CD4-positive, alpha-beta T cell treated with Interleukin-15 for 1 hour (primary cell): ENCODE measurements at places on chromosomes 2 and 18.

DNA sequence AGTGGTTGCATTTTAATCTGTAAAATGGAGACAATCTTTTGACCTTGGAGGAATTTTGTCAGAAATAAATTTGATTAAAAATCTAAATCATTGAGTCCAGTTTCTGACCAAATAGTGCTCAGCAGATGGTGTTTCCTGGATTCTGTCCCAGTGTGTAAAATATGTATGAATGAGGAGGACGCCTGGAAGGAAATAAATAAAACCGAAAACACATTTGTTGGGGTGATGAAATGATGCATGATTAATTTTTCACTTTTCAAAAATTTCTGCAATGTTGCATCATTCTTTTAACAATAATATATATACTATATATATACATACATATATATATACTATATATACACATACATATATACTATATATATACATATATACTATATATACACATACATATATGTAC lies 261.1 kb upstream of the TRIB2 start:
- no peak for DNase-seq

- DNase-seq, result no peak
Measured at GRCh38 chr2:133574186-133574585, 5.9 kb upstream of the NCKAP5 start.

- DNase-seq, result no peak
Measured at GRCh38 chr18:1998121-1998520, 573.2 kb downstream of the METTL4 start.

DNA sequence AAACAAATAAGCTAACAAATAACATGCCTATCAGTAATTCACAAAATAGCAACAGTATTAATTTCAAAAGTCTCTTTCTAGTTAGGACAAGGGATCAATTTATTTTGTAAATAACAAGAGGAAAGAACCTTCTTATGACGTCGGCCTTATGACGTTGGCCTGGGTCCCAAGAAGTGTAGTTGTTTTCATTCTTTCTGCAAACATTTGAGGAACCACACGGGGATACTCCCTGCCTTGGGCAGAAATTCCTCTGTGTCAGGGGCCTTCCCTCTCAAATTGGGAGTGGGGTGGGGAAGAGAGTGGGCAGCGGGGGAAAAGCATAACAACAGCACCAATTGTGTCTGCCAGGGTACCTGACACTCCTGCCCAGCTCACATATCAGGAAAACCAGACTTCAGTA lies 1.3 kb downstream of the CCDC68 start:
- no peak for DNase-seq

DNA sequence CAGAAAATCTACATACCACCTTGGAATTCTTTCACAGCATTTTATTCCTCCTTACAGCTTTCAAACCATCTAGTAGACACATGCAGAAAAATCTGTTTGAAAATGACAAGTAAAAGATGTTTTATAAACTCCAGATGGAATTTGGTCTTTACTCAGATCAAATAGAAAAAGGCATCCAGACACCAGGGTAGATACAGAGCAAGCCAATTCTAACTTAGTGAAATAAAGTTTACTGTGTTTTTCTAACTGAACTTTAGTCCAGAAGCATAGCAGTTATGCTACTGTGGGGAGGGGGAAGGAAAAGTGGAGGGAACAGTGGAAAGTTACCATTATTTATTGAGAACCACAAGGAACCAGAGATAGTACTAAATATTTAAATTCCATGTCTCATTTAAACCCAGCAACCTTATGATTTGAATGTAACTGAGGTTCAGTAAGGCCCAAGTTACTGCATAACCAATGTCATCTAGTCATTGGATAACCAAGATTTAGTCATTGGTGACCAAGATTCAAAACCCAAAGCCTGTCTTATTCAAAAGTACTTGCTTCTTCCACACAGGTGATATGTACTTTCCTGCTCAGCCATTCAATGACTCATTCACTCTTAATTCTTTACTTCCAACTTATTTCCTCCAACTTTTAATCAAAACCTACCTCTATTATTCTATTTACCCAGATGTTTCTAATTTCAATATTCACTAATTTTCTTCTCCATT lies 57.7 kb downstream of the RAD51AP2 start:
- no peak for DNase-seq

DNA sequence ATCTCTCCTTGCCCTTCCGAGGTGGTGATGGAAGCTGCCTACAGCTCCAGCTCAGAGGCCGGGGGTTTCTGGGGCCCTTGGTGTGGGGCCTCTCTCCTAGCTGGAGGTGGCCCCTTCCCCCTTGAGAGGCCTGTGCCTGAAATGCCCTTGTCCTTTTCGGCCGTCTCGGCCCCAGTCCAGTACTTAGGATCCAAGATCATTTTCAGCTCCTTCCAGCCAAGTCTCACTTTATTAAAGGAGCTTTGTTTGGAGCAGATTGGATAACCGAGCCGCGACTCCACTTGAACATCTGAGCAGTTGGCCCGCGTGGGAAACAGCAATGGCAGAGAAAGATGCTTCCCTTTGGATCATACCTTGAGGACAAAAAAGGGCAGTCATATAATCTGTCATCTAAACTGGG lies 125.0 kb downstream of the NEDD4L start:
- no peak for DNase-seq

GRCh38 chr2:197538412-197538811 lies 22.5 kb downstream of the MOB4 start:
- no peak for DNase-seq

GRCh38 chr2:232967474-232967873 lies 45.6 kb downstream of the NGEF start:
- DNase-seq, result no peak

- no peak for DNase-seq
Measured at GRCh38 chr2:191234376-191234775, 10.8 kb upstream of the MYO1B start.

DNA sequence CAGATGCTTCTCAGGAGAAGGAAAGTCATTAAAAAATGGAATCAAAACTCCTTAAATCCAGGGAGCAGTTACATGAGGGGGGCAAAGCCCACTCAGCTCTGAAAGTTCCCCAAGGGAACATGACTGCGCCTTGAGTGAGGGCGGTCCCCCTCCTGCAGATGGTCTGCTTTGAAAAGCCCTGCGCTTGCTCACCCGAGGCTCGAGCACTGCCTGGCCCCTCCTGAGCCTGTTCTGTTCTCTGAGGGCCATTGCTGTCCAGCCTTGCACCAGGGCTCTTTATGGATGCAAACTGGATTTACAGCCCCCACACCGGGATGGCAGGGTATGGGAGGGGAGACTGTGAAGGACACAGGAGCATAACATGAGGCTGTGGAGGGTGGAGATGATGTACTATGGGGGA lies 37.8 kb upstream of the DNMT3A start:
- no peak for DNase-seq

DNA sequence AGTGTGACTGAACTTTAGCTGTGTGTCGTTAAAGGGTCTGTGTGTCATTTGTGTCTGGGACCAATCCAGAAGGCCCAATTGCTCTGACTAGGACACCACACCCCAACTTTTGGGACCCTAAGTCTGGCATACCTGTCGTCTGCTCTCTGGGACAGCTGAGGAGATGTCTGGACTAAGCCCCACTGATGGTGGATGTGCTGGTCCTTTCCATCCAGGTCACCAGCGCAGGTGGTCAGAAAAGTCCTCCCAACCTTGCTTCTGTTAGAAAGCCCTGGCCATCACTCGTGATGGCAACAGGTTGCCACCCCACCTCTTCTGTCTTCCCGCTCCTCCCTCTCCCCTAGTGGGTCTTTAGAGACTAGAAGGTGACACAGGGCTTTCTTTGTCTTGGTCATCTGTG lies 37.6 kb upstream of the TWIST2 start:
- DNase-seq, result no peak

DNA sequence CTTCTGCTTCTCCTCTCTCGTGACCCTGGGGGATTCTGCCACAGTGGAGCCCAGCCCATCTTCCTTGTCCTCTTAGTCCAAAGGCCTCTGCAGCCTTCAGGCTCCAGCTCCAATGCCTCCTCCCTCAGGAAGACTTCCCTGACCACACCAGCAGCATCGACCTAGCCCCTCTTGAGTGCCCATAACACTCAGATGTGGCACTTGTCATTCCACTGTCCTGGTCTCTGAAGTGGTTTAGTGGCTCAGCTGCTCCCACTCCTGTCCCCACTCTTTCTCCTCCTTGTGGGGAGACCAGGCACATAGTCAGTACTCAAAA lies 97.5 kb downstream of the STPG4 start:
- DNase-seq, result no peak

- no peak for DNase-seq
Measured at GRCh38 chr2:158600155-158600802, 143.5 kb downstream of the PKP4 start.

- no peak for DNase-seq
Measured at GRCh38 chr2:108377401-108377800, 353 bp upstream of the SULT1C4 start.

GRCh38 chr2:31770741-31771140 lies 190.0 kb upstream of the SRD5A2 start:
- DNase-seq, result no peak

GRCh38 chr2:46780801-46781445 lies 134.7 kb downstream of the MCFD2 start:
- no peak for DNase-seq

GRCh38 chr18:48838921-48839818 lies 111.6 kb downstream of the SMAD7 start:
- no peak for DNase-seq

DNA sequence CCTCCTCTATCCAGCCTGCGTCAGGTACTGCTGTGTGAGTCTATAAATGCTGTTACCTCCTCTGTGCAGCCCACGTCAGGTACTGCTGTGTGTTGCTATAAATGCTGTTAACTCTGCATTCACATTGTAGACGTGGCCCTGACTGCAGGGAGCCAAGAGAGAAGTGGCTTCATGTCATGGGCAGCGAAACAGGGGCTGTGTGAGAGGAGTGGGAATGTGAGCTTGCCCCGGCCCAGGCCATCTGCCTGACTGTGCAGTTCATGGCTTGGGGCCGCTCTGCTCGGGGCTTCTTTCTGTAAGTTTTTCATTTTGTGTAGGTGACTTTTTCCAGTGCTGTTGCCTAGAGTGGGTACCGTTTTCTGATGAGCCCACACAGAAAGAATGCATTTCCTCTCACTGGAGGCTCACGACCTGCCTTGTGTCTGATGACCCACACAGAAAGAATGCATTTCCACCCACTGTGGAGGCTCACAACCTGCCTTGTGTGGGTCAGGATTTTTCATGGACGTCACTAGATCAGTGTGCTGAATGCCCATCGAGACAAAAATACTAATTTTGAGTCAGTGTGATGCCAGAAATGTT lies 104.5 kb downstream of the SNTG2 start:
- no peak for DNase-seq

DNA sequence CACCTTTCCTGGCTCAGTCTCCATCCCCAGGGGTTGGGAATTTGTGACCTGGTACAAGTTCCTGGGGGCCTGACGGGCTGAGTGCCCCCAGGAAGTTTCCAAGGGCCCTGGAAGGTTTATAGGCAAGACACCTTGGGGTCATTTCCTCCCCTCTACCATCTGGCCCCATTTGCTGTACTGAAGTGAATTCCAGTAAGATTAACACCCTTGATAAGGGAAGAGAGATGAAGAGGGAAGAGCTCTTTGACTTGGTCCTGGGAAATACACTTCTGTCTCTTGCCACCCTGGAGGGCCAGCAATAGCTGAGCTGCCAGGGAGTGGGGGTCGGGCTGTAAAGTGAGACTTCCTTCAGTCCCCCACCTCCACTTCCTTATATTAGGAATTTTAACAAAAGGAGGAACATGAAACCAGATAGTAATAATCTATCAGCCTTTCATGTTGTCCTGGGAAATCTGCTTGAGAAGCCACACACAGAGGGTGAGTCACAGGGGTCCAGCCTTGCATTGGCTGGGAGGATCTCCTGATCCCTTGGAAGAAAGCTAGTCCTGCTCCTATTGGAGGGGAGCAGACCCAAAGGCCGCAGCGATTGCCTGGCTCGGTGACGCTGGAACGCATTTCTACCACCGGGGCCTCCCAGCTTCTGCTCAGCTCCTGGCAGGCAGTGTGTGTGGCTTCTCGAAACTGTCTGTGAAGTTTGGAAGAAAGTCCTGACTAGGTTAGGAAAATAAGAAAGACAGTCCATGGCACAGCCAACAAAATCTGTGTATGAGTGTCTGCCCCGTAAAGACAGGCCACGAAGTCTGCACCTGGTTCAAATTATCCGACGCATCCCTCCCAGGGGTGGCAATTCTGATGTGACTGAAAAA lies 87.3 kb downstream of the ACAA2 start:
- no peak for DNase-seq

DNA sequence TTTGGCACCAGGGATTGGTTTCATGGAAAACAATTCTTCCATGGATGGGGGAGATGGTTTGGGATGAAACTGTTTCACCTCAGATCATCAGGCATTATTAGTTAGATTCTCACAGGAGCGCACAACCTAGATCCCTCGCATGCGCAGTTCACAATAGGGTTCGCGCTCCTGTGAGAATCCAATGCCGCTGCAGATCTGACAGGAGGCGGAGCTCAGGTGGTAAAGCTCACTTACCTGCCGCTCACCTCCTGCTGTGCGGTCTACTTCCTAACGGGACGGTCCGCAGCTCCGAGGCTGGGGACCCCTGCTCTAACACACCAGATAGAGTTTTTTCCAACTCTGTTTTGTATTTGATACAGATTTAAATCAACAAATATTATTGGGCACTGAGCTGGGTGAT lies 286.5 kb downstream of the MTX2 start:
- no peak for DNase-seq

GRCh38 chr18:57210716-57211411 lies 64.0 kb downstream of the BOD1L2 start:
- no peak for DNase-seq

DNA sequence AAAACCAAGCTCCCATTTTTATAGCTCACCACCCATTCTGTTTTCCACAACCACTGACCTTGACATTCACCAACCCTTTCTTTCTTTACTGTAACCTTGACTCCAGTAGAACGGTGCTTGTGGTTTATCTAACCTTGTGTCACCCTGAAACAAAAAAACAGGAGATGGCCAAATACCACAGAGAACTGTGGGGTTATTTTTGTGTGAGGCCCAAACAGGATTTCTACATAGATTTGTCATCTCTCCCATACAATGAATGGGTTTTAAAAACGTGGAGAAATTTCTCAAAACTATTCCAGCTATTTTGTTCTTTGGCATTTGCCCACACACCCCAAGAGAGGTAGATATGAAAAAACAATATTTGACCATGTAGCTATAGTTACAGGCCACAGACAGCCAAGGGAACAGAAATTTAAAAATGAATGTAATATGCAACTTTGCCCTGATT lies 231.3 kb upstream of the TANK start:
- no peak for DNase-seq

- DNase-seq, result no peak
Measured at GRCh38 chr2:241080405-241081189, 21.5 kb downstream of the MTERF4 start.

DNA sequence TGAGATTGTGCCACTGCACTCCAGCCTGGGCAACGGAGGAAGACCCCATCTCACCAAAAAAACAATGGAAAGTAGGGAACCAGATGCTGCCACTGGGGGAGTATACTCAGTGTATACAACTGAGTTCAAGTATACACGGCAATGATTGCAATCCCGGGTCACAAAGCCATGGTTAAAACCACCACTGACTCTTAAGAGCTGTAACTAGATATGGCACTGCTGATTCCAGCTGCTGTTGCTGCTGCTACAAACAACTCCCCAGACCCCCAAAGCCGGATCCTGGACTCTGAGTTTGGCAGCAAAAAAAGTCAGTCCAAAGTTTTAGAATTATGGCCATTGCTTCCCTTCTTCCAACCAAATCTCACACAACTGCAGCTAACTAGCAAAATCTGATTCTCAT lies 43.7 kb upstream of the COX7A2L start:
- no peak for DNase-seq
